Stimulated activated CD4-positive, alpha-beta T cell treated with anti-CD3 and anti-CD28 coated beads, TNF-alpha, amount 100 ng/mL, for 1 hour (primary cell): ENCODE measurements at places on chromosomes 4 and X.

GRCh38 chr4:149765630-149766029 is 50.0 kb downstream of the IQCM start:
- no peak for DNase-seq

- no peak for DNase-seq
Observed at GRCh38 chrX:143306991-143307937, 210.0 kb downstream of the SPANXN3 start.

DNA sequence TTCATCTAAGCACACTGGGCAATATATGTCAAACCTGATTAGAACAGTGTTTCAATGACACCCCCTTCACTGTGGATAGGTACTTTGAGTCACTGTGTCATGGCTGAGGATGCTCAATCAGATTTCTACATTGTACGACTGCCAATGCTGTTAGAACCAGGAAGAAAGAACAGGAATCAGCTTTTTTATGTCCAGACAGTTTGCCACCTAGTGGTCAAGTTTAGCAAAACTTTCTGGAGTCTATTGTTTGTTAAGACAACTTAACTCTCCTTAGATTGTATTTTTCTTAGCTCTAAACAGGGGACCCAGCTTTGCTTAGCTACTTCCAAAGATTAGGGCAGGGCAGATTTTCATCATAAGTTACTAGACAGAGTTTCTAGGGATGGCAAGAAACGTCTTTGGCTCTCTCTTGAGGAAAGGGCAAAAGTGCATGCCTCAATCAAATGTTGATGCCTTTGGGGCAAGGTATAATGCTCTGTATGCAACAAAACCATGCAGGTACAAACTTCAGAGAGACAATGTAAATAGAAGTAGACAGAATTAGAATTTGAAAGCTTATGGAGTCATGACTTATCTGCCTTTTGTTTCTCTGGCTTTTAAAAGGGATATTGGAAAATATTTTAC is 40.5 kb upstream of the BMP3 start:
- no peak for DNase-seq

GRCh38 chr4:170271723-170272122 is 182.0 kb upstream of the AADAT start:
- no peak for DNase-seq

- no peak for DNase-seq
Observed at GRCh38 chr4:120557372-120557771, 365.2 kb downstream of the PRDM5 start.

DNA sequence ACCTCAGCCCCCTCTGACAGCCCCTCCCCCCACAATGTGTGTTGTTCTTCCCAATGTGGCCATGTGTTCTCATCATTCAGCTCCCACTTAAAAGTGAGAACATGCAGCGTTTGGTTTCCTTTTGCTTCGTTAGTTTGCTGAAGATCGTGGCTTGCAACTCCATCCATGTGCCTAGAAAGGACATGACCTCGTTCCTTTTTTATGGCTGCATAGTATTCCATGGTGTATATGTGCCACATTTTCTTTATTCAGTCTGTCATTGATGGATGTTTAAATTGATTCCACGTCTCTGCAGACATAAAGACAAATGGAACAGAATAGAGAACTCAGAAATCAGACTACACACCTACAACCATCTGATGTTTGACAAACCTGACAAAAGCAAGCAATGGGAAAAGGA is 46.0 kb downstream of the ARX start:
- DNase-seq: no peak

GRCh38 chrX:129553619-129554288 is 13.7 kb downstream of the OCRL start:
- DNase-seq: no peak

DNA sequence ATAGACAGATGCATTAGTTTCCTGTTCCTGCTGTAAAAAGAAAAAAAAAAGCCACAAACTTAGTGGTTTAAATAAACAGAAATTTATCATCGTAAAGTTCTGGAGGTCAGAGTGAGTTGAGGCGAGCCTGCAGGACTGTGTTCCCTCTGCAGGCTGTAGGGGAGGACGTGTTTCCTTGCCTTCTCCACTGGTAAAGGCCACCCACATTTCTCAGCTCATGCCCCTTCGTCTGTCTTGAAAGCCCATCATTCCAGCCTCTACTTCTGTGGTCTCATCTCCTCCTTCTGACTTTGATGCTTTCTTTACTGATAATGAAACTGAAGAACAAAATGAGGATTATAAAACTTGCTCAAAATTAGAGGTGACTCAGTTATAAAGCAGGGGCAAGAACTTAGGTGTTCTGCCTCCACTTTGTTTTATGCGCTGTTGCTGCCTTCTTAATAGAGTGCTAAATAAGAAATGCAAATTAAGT is 143.0 kb downstream of the STIM2 start:
- DNase-seq: peak; percentile 5

DNA sequence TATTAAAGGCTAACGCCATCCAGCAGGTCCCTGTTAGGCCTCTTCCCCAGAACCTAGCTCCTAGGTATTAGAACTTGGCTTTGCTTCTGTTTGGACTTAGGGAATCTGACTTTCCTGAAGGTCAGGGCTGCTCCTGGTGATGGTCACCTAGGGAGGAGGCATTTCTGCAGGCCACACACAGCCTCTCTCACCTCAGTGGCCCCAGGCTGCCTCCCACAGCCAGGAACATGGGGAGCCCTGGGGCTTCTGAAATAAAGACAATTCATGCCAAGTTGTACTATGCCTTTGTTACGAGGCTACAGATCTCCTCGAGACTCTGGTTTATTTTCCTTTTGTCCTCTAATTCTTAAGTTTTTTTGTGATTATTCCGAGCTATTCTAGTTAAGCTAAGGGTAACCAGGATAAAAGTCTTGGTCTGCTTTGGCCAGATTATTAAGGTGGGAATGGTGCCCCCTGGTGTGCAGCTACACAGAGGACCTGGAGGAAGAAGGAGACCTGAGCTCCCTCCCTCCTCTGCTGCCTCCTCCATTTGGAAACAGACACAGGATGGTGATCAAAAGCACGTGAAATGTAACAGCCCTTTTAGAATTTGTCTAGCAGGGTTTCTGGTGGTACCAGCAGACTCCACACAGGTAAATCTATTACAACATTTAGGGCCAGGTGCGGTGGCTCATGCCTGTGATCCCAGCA is 131.0 kb downstream of the DCLK2 start:
- no peak for DNase-seq

GRCh38 chrX:111435469-111435868 is 23.5 kb upstream of the DCX start:
- DNase-seq: no peak

DNA sequence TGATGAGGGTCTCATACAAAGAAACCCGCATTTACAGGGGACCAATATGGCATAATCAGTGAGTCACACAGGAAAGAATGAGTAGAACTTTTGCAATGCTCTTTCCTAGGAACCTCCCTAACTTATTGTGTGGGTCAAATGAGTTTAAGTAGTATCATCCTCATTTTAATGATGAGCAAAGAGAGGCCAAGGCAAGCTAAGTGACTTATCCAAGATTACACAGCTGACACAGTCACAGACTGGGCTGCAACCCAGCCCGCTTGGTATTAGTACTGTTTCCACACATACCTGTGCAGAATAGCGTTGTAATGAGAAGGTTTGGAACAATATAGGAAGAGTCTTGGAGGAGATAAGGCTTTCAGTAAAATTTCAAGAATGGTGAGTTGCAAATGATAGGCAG is 91.0 kb upstream of the PPP1R2C start:
- no peak for DNase-seq

GRCh38 chr4:110550260-110550659 is 72.6 kb downstream of the PITX2 start:
- no peak for DNase-seq

GRCh38 chr4:180634306-180634705 is 1608.9 kb upstream of the TENM3 start:
- no peak for DNase-seq

- no peak for DNase-seq
Observed at GRCh38 chrX:71540801-71541200, 7.9 kb downstream of the OGT start.
